ENCODE measurements at places on chromosomes 5 and 9. TPM values are rescaled to one million over a fixed set of nuclear protein-coding genes. Genes with fewer than 3 reads are reported as not detected.

The CCDC192 gene
- total RNA-seq: not detected

The MOB3B gene
- 5.8 TPM for total RNA-seq

The IFNA13 gene
- total RNA-seq: not detected

The C9orf57 gene
- not detected for total RNA-seq

The C9 gene
- total RNA-seq: 0.30 TPM
